ENCODE measurements at places on chromosomes 12 and 14. TPM values are rescaled to one million over a fixed set of nuclear protein-coding genes. Genes with fewer than 3 reads are reported as not detected.

WIF1 gene
- total RNA-seq: not detected

PRIMA1 gene
- not detected for total RNA-seq

TBX5 gene
- total RNA-seq: not detected

MSI1 gene
- total RNA-seq: not detected

TSPAN8 gene
- not detected for total RNA-seq

AICDA gene
- not detected for total RNA-seq

GALNT6 gene
- 63.4 TPM for total RNA-seq

CLEC4C gene
- total RNA-seq: not detected

TPH2 gene
- not detected for total RNA-seq

KIF5A gene
- not detected for total RNA-seq

SERPINA3 gene
- total RNA-seq: not detected

OR4N5 gene
- total RNA-seq: not detected

CAPZA3 gene
- total RNA-seq: not detected

CINP gene
- total RNA-seq: 57.2 TPM

ADAM20 gene
- 0.65 TPM for total RNA-seq

MIP gene
- total RNA-seq: 0.29 TPM

SERPINA10 gene
- not detected for total RNA-seq

MYBPC1 gene
- total RNA-seq: not detected

FOXA1 gene
- not detected for total RNA-seq

RPGRIP1 gene
- total RNA-seq: not detected

RGS6 gene
- total RNA-seq: not detected

NPFF gene
- not detected for total RNA-seq

SELPLG gene
- not detected for total RNA-seq

ACOT6 gene
- total RNA-seq: 0.29 TPM

SPX gene
- total RNA-seq: 0.10 TPM

RHNO1 gene
- total RNA-seq: 23.8 TPM

LRRC9 gene
- total RNA-seq: not detected

MANSC4 gene
- total RNA-seq: not detected

TAMALIN gene
- total RNA-seq: 58.5 TPM

AHNAK2 gene
- 76.0 TPM for total RNA-seq

All from vein endothelial cell (primary cell).